ENCODE measurements at places on chromosomes 5 and 9.

- DNase-seq = no peak
Measured at GRCh38 chr9:21883642-21884041, 81.2 kb downstream of the MTAP start.

DNA sequence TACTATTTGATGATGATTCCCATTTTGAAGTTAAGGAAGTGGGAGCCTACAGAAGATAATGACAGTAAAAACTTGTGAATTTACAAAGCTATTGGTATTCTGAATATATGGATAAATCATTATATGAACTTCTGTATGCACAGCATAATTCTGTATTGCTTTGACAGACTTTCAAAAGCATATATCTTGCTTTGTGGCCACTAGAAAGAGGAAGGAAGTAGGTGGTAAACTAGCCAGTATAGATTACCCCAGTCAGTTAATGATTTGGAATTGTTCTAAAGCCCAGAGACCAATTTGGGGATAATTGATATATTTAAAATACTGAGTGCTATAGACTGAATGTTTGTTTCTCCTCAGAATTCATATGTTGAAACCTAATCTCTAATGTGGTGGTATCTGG lies 53.0 kb downstream of the NR2F1 start:
- DNase-seq = no peak

DNA sequence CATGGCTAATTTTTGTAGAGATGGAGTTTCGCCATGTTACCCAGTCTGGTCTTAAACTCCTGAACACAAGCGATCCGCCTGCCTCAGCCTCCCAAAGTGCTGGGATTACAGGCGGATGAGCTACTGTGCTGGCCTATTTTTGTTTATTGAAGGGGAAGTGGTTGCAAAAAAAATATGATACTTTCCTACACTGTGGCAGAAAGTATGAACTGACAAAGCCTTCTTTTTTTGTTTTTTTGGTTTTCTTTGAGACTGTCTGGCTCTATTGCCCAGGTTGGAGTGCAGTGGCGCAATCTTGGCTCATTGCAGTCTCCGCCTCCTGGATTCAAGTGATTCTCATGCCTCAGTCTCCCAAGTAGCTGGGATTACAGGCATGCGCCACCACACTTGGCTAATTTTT lies 50.9 kb downstream of the OSTF1 start:
- no peak for DNase-seq

- no peak for DNase-seq
Measured at GRCh38 chr5:68071736-68072135, 143.8 kb upstream of the PIK3R1 start.

- DNase-seq = no peak
Measured at GRCh38 chr9:108676355-108676754, 179.4 kb downstream of the ACTL7B start.

- DNase-seq = no peak
Measured at GRCh38 chr5:131595088-131596033, 39.7 kb downstream of the RAPGEF6 start.

- no peak for DNase-seq
Measured at GRCh38 chr9:80839821-80840675, 849.3 kb downstream of the TLE1 start.

- DNase-seq = no peak
Measured at GRCh38 chr9:116058421-116058820, 95.2 kb upstream of the PAPPA start.

- no peak for DNase-seq
Measured at GRCh38 chr9:99130069-99130468, 25.2 kb downstream of the TGFBR1 start.

DNA sequence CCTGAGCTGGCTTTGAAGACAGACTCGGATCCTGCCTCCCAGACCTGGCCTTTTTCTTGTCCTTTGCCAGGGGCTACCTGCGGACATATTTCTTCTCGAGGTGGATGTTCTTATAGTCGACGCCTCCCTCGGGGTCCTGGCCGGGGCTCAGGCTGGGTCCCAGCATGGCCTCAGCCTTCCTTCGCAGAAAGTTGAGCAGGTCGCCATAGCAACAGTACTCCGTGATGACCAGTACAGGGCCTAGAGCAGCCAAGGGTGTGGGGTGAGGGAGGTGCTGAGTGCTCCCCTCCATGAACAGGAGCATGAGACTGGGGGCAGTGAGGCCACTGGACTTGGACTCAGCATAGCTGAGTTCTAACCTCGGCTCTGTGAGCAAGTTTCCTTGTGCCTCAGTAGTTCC lies 26.7 kb downstream of the CSF1R start:
- DNase-seq = no peak

All from stimulated activated CD8-positive, alpha-beta memory T cell treated with anti-CD3 and anti-CD28 coated beads, Interleukin-4, amount 100 ng/mL, for 1 hour (primary cell).